Activated CD8-positive, alpha-beta T cell treated with anti-CD3 and anti-CD28 coated beads for 36 hours (primary cell): ENCODE measurements at places on chromosomes 11 and 22. TPM values are rescaled to one million over a fixed set of nuclear protein-coding genes. Genes with fewer than 3 reads are reported as not detected.

DNA sequence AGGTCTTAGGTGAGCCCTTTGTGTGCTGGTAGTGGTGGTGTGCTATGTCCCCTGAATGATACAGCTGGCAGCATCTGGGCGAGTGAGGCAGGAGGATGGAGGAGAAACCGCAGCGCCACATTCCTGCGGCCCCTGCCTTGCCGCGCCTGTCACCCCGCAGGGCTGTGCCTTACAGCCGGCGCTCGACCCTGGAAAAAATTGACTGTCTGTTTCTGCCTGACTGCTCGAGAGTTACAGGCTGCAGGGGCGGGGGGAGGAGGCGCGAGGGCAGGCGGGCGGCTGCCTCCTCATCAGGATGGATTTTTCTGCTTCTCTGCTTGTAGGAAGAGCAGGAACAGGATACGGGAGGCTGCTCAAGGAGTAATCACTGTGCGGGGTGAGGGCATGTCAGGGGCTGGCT lies 443.4 kb downstream of the MIAT start:
- H3K27ac ChIP-seq = no peak overlapping the region
- no peaks in the 10 kb centered on the region for H3K36me3 ChIP-seq
- DNase-seq = no peak
- H3K27me3 ChIP-seq = peaks cover 21% of the 10 kb centered on the region
- H3K4me1 ChIP-seq = no peaks in the 10 kb centered on the region

- no peaks in the 10 kb centered on the region for H3K4me1 ChIP-seq
- no peak overlapping the region for H3K27ac ChIP-seq
- H3K4me3 ChIP-seq = no peak overlapping the region
- no peak for DNase-seq
Observed at GRCh38 chr11:57896361-57897145, 127.1 kb upstream of the OR9Q1 start.

CEND1 gene
- total RNA-seq = 0.25 TPM

DNA sequence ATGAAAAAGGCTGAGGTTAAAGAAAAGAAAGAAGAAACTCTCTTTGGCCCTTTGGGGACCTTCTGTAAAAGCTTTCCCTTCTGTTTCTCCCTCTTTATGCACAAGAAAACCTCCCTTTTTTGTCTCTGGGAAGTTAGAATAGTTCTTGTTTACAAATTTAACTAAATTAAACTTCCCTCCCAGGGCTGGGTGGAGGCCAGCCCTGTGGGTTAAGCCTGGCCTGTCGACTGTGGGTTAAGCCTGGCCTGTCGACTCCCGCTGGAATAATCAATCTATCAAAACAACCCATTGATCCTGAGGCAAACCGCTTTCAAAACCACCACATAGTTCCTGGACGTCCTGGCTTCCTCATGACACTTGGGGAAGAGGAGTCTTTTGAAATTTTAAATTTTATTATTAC lies 1.2 kb upstream of the DRG1 start:
- peaks cover 21% of the 10 kb centered on the region for H3K4me1 ChIP-seq
- H3K4me3 ChIP-seq = no peak overlapping the region
- H3K36me3 ChIP-seq = peaks cover 21% of the 10 kb centered on the region
- H3K27me3 ChIP-seq = no peaks in the 10 kb centered on the region

MOB2 gene
- 13.2 TPM for total RNA-seq

- no peaks in the 10 kb centered on the region for H3K36me3 ChIP-seq
- no peak for DNase-seq
- peaks cover 17% of the 10 kb centered on the region for H3K4me1 ChIP-seq
- peaks cover 94% of the 10 kb centered on the region for H3K27me3 ChIP-seq
- H3K4me3 ChIP-seq = no peak overlapping the region
Observed at GRCh38 chr11:44316659-44317240, 6.8 kb upstream of the ALX4 start.

INPP5J gene
- total RNA-seq = 0.29 TPM

THRSP gene
- not detected for total RNA-seq

GRCh38 chr11:124769806-124770774 lies 8.0 kb upstream of the ESAM start:
- peaks cover 2% of the 10 kb centered on the region for H3K4me1 ChIP-seq
- H3K36me3 ChIP-seq = peaks cover 5% of the 10 kb centered on the region
- no peak overlapping the region for H3K27ac ChIP-seq
- H3K27me3 ChIP-seq = no peaks in the 10 kb centered on the region
- DNase-seq = no peak

DNA sequence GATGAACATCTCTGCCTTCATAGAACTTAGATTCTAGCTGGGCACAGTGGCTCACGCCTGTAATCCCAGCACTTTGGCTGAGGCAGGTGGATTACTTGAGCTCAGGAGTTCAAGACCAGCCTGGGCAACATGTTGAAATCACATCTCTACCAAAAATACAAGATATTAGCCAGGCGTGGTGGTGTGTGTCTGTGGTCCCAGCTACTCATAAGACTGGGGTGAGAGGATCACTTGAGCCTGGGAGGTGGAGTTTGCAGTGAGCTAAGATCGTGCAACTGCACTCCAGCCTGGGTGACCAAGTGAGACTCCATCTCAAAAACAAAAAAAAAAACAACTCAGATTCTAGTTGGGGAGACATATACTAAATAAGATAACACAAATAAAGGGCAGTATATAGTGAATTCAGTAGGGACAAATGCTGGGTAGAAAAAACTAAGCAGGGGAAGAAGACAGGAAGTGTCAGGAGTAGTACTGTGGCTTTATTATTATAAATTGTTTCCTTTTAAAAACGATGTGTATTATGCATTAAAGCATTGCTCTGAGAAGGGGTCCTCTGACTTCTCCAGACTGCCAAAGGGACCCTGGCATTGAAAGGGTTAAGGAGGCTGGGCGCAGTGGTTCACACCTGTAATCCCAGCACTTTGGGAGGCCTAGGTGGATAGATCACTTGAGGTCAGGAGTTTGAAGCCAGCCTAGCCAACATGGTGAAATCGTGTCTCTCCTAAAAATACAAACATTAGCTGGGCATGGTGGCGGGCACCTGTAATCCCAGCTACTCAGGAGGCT lies 46.7 kb downstream of the PACS1 start:
- H3K27me3 ChIP-seq = no peaks in the 10 kb centered on the region
- H3K4me3 ChIP-seq = peak overlapping the region; percentile 69
- H3K27ac ChIP-seq = peak overlapping the region; percentile 91
- peaks cover 92% of the 10 kb centered on the region for H3K4me1 ChIP-seq
- peaks cover 3% of the 10 kb centered on the region for H3K36me3 ChIP-seq
- peak; percentile 39 for DNase-seq

GRCh38 chr22:32353292-32353691 lies 4.4 kb upstream of the RFPL3 start:
- H3K36me3 ChIP-seq = no peaks in the 10 kb centered on the region
- no peak overlapping the region for H3K4me3 ChIP-seq
- no peak overlapping the region for H3K27ac ChIP-seq
